ENCODE measurements at places on chromosomes 7 and 10.

- no peak for DNase-seq
These were observed 23.3 kb downstream of the MYOF start for GRCh38 chr10:93458821-93459257.

DNA sequence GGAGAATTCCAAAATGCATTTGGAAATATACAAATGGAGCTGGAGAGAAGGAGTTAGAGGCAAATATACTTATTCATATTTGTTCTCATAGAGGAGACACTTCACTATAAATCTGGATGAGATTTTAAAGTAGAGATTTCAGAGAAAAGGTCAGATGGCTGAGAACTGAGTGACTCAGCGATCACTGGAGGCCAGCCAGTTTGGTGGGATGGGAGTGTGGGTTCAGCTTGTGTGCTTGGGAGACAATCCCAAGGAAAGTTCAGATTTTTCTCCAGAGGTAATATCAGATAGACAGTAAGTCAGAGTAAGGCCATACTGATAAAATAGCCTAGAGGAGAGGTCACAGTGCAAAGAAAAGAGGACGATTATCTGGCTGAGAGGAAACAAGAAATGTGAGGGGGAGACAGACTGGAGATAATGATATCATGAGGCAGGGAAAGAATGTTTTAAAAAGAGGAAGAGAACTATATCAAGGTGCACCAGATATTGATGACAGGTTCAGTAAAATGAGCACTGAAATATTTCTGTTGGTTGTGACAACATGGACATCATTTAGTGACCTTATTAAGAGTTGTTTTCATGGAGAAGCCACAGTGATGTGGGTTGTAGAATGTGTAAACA, 67.0 kb downstream of the MDFIC start:
- no peak for DNase-seq

GRCh38 chr10:104336821-104337467, 1.3 kb downstream of the ITPRIP start:
- DNase-seq, result peak; percentile 21

DNA sequence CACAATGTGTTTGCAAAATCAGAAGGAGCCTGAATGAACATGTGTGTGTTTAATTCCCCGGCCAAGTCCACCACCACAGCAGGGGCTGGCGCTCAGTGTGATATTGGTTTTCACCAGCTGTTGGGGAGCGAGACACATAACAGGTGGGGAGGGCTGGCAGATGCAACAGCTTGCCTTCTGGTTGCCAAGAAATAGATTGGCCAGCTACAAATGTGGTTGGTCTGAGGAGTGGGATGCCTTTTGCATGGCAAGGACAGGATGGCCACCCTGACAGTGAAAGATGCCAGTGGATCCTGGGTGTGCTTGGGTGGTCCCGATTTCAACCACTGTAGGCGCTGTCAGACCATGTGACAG, 292.5 kb upstream of the FZD8 start:
- DNase-seq, result no peak
